ENCODE measurements at places on chromosomes 7 and 10.

DNA sequence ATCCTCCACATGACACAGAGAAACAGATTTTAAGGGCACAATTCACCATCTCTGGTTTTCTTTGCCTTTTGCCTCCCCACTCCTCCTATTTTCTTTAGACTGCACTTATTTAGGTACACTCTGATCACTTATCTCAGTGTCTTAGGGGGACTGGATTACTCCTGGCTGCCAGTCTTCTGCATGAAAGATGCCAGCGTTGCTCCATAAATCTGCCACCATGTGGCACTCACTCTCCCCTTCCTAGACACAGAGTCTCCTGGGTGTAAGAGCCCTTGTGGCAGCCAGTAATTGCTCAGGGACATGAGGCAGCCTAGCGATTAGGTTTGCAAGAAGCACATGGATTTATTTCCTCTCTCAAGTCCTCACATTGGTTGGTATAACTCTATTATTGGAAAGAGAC, 34.5 kb upstream of the RBM20 start:
- no peak for DNase-seq

- no peak for DNase-seq
Measured at GRCh38 chr7:4200546-4201094, 481.5 kb upstream of the FOXK1 start.

DNA sequence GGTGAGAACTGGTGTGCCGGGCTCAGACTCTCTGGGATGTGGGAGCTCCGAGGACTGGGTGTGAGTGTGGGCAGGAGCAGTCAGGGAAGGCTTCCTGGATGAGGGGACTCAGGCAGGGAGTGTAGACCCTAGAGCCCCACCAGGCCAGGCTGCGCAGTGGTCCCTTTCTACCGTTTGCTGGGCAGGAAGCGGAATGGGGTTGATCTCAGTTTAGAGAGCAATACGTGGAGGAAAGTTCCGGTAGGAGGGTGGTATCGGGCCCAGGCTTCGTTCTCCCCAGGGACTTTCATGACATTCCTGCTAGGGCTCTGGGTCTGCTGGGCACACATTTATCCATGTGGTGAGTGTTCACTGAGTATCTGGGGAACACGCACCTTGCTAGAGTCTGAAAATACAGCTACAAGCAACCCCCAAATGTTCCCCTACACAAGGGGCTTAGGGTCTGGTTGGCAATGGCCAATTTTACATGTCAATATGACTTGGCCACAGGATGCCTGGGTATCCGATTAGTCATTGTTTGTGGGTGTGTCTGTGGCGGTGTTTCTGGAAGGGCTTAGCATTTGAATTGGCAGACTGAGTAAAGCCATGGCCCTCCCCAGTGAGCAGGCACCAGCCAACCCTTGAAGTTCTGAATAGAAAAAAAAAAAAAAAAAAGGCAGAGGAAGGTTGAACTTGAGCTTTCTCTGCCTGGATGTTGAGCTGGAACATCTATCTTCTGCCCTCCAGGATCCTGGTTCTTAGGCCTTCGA, 20.8 kb downstream of the GHRHR start:
- no peak for DNase-seq

DNA sequence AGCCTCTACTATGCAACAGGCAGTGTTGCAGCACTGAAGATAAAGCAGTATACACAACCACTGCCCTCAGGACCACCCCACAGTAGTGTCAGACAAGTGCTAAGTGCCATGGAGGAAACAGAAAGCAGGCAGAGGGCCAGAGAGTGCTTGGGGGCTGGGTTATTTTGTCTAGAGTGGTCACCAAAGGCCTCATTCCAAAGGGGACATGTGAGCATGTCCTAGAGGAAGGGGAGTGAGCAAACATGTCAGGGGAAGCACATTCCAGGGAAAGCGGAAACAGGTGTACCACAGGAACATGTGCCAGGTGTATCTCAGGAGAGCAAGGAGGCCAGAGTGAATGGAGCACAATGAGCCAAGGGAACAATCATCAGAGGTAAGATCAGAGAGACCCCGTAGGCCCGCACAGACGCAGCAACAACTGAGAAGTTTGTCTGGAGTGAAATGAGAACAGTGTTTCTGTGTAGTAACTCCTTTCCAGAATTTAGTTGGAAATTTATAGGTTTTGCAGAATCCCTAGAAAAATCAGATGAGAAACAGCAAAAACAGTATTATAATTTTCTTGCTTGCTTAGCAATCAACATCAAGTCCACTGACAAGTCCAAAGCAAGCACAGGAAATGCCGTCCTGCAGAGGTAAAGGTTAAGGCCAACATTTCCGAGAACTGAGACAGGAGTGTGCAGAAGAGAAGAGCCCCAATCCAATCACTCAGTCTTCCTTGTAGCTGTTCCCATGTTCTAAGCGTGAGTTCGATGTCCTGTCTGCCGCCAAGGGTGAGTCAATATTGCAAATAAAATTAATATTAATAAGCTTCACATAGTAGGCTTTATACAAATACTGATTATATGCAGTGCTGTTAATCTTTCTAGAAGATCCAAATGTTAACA, 67.3 kb downstream of the SGMS1 start:
- no peak for DNase-seq

- DNase-seq: no peak
Measured at GRCh38 chr10:76735866-76736265, 901.7 kb downstream of the KCNMA1 start.

DNA sequence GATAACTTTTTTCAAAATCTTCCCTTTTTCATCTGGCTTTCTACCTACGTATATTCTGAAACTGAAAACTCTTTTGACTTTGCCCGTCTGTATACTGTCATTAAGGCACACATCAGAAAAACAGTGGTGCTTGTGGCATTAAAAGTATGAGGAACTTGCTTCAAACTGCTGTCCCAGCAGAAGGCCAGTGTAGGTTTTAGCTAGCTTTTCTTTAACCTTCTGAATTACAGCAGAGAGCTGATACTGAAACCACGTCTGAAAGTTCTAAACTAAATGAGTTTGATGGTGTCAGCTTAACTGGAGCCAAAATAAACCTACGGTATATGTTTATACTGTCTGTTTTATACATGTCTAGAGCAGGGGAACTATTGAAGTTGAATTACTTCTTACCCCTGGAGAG, 283.4 kb downstream of the TFEC start:
- no peak for DNase-seq

DNA sequence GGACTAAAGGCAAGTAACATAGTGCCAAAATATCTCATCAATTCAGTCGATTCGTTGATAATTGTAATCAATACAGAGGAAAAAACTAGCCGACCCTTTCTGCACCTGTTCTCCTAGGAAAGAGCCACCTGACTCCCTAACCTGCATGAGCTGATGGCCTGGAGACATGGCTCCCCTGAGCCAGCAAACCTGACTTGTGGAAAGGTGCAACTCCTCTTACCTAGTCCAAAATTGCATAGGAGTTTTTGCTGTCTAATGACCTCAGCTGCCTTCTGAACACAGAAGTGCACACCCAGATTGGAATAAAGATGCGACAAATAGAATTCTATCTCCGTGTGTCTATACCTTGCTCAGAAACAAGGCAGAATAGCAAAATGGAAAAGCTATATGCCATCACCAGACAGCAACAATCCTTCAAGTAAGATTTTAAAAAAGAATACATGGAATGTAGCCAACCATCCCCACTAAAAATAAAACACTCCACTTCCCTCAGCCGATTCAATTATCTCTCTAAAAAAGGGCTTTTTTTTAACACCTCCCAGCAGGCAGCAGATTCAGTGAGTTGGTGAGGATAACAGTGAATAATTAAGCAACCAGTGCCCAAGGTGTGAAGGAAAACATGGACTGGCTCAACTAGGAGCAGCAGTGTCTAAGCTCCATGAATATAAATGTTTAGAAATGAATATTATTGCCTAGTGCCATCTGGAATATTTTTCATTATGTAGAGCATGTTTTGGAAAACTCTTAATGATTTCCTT, 26.6 kb upstream of the LMTK2 start:
- DNase-seq: no peak

Measured in CD4-positive, alpha-beta T cell treated with Interferon gamma for 1 hour (primary cell).